Stimulated activated CD4-positive, alpha-beta T cell treated with anti-CD3 and anti-CD28 coated beads, Interleukin-2, amount 100 ng/mL, for 48 hours (primary cell): ENCODE measurements at places on chromosomes 6 and 20.

DNA sequence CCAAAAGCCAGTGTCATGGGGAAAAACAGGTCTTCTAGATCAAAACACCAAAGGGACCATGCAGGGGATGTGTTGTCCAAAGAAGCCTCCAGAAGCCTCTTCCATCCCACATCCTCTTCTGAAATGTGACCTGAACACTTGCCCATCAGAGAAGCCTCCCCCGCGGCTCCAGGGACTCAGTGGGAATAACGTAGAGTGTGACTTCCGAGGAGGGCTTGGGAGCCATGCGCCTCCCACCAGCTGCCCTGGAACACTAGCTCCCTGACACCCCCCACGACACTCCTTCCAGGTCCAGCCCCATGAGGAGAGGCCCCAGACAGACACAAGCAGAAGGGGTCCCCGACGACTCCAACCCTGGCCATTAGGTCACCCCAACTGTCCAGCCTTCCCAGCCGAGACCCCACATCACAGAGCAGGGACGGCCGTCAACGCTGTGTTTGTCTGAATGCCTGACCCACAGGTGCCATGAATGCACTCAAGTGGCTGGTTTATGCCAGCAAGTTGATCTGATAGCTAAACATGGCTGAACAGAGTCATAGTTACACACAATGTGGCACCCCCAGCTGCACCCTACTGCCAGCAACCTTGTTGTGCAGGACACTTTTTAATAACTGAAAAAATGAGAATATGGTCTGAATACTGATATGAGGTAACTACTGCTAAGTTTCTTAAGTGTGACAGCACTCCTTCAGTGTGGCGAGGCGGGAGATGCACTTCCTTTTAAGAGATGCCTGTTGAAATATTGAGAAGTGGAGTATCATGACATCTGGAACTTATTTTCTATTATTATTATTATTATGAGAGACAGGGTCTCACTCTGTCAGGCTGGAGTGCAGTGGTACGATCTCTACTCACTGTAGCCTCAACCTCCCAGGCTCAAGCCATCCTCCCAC, 58.0 kb downstream of the GINS1 start:
- DNase-seq, result no peak

GRCh38 chr6:13500915-13501314, 13.5 kb upstream of the GFOD1 start:
- DNase-seq, result no peak

GRCh38 chr20:46670585-46671584, 18.4 kb downstream of the TP53RK start:
- DNase-seq, result no peak

GRCh38 chr6:123598011-123598410, 38.7 kb downstream of the TRDN start:
- DNase-seq, result no peak

GRCh38 chr20:63553933-63554290, at the start of gene FNDC11:
Gene FNDC11 (plus strand): TSS chr20:63554159. CDS start chr20:63555664, 1,505 bp downstream.
- DNase-seq, result peak; percentile 24

- no peak for DNase-seq
These were observed 14.9 kb downstream of the PLN start for GRCh38 chr6:118562959-118563358.

DNA sequence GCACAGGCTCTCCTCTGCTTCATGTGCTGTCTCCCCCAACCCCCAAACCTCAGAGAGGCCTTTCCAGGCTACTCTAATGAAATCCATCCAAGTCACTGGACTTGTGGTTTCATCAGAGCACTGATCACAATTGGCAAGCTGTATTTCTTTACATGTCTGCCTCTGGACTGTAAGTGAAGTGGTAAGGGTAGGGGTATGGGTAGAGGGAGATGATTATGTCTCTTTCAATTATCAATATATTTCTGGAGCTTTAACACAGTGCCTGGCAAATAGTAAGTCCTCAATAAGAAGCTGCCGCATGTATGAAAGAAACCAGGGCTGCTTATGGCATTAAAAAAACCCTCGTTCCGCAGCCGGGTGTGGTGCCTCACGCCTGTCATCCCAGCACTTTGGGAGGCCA, 5.4 kb downstream of the TRERF1 start:
- DNase-seq, result no peak

- no peak for DNase-seq
These were observed 70.0 kb upstream of the SMIM29 start for GRCh38 chr6:34318499-34319470.

- DNase-seq, result no peak
These were observed 148.3 kb upstream of the STXBP5 start for GRCh38 chr6:147055821-147056392.

DNA sequence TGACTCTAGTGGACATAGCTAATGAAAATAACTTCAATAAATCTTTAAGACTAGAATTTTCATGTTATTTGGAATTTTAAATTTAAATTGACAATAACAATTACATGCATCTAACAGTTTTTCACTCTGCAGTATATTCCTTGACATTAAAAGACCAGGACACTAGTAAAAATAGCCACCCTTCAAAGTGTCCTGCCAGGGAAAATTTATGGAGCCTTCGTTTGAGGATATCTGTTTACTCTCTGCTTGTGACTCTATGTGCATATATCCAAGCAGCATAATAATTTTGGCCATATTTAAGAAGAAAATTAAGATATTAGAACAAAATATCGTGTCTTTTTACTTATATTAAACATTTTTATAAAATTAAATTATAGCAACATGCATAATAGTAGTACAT, 58.8 kb upstream of the NKAIN2 start:
- no peak for DNase-seq

DNA sequence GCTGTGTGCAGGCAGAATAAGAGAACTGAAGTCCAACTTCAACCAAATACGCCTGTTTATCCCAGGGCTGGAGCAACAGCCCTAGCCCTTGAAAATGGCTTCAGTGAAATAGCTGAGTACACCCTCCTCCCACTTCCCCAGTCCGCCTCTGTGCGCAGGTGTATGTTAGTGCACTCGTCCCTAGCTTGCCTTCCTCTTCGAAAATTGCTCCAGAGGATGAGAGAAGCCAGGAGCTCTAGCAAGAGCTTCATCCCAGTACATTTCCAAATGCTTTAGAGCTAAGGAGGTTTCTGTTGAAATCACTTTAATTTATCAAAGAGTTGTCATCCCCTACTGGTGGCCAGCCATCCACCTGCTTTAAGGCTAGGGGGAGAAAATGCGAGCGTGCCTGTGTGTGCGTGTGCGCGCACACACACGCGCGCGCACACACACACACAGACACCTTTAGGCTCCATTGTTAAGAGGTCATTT, 5.4 kb upstream of the POU3F2 start:
- no peak for DNase-seq

- no peak for DNase-seq
These were observed 99.9 kb downstream of the L3MBTL3 start for GRCh38 chr6:130118236-130118635.

DNA sequence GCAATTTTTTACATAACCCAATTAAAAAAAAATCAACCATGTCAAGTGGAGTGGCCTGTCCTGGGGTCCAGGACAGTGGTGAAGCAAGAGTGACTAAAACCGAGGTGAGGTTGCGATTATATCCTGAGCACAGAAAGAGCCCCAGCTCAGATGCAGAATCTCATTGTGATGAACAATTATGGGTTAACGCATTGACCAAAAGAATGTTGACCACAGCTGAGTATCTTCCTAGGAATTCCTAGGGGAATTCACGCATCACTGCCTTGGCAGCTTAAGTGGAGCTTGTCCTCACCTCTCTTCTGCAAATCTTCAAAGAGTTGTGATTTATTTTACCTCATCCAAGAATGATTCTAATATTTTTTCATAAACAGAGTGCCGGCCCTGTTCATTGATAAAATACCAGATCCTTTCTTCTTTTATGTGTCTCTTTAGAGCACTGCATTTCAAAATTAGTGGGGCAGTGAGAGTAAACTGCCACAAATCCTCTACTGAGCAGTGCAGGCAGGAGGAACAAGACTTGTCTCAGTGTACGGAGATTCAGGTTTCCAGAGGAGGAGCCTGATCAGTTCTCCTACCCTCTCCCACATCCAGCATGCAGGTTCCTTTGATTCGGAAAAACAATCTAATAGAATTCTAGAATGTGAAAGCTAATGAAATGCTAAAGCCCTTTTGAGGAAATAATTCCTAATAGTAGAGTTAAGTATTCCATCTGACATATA, 60.1 kb upstream of the ZNF184 start:
- DNase-seq, result no peak

GRCh38 chr6:147170269-147170668, 33.9 kb upstream of the STXBP5 start:
- no peak for DNase-seq

GRCh38 chr6:90175627-90176538, 120.8 kb downstream of the BACH2 start:
- peak; percentile 47 for DNase-seq

DNA sequence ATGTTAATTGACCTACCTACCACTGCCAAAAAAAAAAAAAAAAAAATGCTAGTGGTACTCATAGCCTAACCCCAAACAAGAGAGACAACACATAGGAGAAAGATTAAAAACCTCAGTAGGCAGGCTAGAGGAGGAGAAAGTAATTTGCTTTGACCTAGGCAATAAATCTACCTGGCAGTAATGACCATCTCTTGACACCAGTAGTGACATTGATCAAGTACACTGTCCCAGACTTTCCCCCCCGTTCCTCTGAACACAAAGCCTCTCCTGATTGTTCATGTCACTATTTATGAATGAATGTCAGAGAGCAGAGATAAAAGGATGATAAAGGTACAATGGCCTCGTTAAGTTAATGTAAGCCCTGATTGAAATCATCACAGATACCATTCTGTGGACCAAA, 746.8 kb downstream of the CBLN4 start:
- no peak for DNase-seq

- DNase-seq, result no peak
These were observed 183.9 kb downstream of the ZMYND8 start for GRCh38 chr20:47172579-47172978.

DNA sequence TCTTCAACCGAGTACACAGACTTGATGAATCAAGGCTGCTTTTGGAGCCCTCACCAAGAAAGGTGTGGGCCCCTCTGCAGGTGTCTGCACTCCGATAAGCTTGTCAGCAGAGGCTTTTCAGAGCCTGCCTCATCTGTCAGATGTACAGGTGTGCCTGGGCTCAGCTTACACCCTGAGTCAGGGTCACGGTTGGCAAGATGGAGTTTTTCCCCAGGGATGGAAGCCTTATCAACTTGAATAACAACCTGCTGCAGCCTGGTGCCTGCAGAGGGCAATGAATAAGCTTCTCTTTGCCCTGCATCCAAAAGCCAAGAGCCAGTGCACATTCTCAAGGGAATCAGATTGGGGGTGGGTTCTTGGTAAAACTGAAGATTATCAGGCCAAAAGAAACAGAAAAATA, 427.1 kb downstream of the CD83 start:
- DNase-seq, result no peak

DNA sequence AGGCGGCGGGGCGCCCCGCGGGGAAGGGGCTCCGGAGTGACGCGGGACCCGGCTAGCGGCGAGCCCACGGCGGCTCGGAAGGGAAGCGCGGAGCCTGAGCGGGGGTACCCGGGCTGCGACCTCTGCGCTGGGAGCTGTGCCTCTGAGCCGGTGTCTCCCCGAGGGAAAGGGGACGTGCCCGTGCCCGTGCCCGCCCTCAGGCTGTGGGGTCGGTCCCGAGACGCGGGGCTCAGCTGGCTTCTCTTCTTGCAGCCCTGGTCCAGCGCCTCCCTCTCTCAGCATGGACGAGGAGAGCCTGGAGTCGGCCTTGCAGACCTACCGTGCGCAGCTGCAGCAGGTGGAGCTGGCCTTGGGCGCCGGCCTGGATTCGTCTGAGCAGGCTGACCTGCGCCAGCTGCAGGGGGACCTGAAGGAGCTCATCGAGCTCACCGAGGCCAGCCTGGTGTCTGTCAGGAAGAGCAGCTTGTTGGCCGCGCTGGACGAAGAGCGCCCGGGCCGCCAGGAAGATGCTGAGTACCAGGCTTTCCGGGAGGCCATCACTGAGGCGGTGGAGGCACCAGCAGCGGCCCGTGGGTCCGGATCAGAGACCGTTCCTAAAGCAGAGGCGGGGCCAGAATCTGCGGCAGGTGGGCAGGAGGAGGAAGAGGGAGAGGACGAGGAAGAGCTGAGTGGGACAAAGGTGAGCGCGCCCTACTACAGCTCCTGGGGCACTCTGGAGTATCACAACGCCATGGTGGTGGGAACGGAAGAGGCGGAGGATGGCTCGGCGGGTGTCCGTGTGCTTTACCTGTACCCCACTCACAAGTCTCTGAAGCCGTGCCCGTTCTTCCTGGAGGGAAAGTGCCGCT, 686 bp downstream of the ZGPAT start:
- DNase-seq, result no peak

DNA sequence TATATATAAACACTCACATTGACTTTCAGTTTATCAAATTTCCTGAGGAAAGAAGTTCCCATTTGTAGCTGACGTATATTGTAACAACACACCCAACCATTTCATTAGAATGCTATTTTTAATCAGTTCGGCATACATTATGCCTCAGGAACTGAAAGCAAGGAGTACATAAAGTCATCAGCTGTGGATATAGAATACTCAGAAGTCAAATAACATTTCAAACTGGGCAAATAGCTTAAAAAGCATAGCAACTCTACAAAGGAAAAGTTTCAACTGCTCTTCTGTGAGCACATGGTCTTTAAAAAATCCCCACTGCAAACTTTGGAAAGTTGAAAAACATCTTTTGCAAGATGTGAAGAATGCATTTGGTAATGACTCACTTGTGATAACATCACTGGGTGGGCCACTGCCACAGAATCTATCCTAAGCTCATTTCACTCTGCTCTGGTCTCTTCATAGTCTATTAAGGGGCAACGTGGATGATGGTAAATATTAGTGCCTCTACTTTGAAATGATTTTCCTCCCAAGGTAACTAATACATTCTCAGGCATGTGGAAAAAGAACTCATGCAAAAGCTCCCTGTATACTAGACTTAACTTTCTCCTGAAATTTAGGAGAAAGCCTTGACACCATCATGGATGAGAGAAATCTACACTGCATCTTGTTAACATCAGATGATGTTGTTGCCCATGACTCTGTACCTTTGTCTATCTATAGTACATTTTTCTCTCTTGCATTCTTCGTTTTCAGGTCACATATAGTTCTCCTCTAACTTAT, 49.2 kb downstream of the FYN start:
- DNase-seq, result no peak

GRCh38 chr6:47686411-47686810, 12.0 kb upstream of the ADGRF4 start:
- DNase-seq, result no peak

DNA sequence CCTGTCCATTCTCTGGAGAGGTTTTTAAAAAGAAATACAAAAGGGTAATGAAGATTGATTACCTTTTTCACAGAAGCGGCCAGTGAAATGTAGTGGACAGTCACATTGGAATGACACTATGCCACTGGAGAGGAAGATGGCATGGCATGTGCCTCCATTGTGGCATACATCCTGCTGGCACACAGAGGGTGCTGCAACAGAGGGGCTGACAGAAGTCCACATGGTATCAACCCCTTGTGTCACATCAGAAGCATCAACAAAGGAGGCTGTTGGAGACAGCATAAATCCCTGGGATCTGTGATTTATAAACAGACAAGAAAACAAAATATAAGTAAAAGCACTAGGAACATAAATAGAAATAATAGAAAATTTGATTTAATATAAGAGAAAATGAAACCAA, 594.9 kb downstream of the PHF3 start:
- DNase-seq, result no peak

- no peak for DNase-seq
These were observed 780 bp downstream of the ARMC12 start for GRCh38 chr6:35737413-35738211.
